ENCODE measurements at places on chromosomes 3 and 15.

GRCh38 chr15:63930034-63930433 lies 96.3 kb upstream of the HERC1 start:
- DNase-seq, result no peak

DNA sequence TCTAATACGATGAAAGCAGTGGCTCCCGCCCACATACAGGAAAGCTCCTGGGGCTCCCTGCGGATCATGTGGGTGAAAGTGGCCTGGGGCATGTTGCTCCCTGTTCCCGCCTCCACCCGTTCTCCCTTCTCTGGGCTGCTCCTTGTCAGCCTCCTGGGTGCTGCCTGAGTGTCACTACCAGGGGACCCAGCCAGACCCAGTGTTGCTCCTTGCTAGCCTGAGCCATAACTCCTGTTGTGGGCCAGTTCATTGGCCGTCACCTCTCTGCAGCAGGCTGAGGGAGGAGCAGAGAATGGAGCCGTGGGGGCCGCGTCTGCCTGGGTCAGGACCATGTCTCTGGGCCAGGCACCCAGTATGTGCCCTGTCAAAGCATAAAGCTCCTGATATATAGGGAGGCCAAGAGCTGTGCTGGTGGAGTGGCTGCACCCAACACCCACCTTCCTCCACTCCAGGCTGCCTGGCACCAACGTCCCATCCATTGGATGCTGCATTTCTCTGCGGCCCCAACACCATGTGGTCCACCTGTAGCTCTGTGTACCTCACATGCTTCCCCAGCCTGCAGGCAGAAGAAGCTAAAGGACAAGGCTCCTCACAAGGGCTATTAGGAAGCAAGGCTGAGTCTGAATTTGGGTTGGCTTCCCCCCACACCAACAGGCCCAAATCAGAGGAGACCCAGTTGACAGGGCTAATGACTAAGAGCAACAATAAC lies 40.5 kb downstream of the KLF13 start:
- no peak for DNase-seq

DNA sequence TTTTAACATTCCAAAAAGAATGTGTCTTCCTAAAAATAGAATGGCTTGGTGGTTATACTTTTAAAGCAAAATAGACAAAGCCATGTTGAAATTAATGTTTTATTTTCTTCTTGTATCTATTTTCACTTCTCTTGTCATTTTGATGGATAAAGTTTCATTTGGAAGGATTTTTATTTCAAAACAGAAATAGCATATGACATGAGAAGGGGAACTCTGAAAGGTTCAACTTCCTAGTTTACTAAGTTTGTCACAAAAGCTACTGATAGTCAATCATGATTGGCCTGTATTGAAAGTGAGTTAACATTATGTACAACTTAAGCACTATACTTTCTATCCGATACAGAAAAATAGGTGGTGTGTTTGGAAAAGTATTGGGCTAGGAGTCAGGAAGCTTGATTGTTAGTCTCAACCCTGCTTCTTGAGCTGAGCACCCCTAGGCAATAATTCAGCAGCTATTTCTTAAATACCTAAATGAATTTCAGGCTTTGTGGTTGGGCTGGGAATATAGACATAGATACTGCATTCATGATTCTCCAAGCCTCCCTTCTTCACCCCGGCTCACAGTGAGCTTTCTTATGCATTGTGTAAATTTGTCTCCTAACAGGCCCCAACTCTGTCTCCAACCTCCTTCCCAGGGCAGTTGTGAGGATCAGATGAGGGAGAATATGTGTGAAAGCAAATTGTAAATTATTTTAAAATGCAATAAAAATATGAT lies 46.9 kb upstream of the CSPG4 start:
- DNase-seq, result no peak

DNA sequence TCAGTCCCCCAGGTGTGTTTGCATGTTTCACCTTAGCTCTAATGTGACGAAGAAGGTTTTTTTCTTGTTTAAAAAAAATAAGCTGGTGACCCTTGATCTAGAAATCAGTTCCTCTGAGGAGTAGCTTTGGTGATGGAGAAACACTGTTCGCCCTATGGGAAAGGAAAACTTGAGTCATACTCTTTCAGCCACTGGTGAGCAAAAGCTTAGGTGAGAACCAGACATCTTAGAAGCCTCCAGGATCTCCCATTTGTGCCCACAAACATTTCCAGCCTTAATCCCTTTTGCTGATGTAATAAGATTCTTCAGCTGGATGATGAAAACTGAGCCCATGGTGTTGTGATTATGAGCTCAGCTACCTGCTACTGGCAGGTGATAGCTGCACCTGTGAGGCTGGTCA lies 37.8 kb downstream of the SLC27A2 start:
- no peak for DNase-seq

GRCh38 chr3:42535981-42536784 lies 33.7 kb downstream of the VIPR1 start:
- DNase-seq, result no peak

DNA sequence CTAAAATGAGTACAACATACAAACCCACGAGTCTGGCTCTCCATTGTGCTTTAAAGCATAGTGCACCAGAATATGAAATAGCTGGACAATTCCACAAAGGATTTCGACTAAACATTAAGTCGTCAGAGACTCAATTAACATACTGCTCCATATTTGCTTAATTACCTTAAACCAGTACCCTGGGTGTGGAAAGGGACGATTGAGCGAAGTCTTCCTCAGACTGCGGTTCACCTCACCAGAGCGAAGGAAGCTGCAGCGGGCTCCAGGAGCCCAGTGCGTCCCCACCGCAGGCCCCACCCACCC lies 218 bp upstream of the TRPC1 start:
- DNase-seq, result no peak

DNA sequence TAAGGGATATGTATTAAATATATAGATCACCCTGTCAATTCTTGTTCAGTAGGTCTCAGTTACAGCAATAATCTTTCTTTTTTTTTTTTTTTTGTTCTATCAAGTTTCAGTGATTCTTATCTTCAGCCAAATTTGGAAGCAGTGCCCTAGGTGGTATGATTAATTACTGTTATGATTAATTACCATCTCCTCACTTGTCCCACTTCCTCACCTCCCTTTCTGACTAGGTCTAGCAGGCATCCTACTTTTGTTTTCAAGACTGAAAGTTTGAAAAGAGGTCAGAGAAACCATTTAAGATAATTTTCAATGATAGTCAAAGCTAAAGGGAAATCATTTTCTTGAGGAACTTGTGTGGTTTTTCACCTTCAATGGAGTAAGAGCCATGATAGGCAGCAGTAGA lies 144.0 kb upstream of the CNTN4 start:
- DNase-seq, result no peak

DNA sequence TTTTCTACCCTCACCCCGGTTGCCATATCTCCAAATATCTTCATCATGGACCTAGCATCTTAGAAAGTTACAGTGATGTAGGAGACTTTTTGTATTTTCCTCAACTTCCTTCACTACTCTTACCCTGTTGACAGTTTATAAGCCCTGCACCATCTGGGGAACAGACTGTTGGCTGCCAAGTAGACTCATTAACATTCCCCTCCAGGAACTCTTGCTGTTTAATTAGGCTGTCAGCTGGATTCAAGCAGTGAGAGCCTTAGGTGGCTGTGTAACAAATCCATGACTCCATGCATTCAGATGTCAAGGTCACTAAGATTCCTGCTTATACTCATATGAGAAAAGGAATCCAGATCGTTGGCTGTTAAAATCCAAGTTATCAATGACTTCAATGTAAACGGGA lies 198.3 kb downstream of the NAALADL2 start:
- DNase-seq, result no peak
